ENCODE measurements at places on chromosomes 11 and 22.

DNA sequence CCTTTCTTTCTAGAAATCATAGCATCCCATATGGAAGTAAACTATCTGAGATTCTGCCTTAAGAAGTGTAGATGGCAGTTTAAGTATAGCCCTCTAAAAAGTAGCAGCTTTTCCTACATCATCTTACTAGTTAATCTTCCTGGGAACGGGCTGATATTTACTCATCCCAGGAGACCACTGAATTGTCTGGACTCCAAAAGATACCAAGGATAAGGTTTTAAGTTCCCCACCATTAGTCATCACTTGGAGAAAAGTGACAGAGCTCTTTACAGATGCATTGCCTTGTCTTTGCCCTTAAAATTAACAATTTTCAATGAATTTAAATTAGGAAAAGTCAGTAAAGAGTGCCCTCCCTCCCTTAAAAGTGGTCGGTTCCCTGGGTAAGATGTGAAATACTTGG lies 129.5 kb downstream of the MAML2 start:
- no peak for DNase-seq

GRCh38 chr11:134528453-134528852 lies 116.4 kb upstream of the B3GAT1 start:
- DNase-seq = no peak

- no peak for DNase-seq
Observed at GRCh38 chr11:47143322-47143721, 33.4 kb downstream of the ARFGAP2 start.

DNA sequence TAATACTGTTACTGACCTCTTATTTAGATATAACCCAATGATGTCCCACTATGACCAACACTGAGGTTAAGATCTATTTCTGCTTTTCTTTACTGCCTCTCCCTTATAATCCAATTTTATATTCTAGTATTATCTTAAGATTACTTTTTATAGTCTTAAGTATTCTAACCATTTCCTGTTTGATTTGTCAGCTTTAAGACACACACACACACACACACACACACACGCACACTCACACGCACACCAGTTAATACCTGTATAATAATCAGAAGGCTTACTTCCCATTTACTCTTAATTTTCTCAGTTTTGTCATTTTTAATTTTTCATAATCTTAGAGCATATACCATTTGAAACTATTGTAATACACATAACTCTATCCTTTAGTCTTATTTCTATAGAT lies 226.0 kb upstream of the C11orf87 start:
- DNase-seq = no peak

- no peak for DNase-seq
Observed at GRCh38 chr22:45793892-45794291, 122.3 kb downstream of the ATXN10 start.

- DNase-seq = no peak
Observed at GRCh38 chr11:131599285-131599684, 228.9 kb downstream of the NTM start.

GRCh38 chr11:73227571-73228211 lies 9.6 kb downstream of the P2RY2 start:
- no peak for DNase-seq

DNA sequence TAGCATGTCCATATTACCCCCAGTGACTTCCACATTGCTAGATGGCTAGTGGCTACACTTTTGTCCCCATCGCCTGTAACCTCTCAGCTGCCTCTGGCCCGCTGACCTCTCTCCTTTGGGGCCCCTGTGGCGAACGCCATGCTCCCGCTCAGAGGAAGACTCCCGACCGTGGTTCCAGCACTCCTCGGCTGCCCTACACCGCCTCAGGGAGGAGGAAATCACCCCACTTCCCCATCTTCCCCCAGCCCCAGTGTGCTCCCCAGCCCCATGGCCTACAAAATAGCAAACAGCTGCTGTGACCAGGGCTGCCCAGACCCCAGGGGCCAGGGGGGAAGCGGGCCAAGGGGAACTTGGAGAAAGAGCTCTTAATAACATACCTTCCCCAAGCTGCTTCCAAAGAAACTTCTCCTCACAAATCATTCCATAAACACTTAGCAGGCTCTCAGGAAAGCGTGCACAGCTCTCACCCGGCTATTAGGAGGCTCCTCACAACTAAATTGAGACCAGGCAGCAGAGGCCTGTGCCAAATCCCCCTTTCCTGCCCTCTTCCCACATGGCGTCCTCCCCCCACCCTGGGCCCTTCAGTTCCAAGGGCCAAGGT lies 63.5 kb upstream of the WNT11 start:
- no peak for DNase-seq

GRCh38 chr22:19448076-19448607 lies 631 bp upstream of the C22orf39 start:
- DNase-seq = no peak

DNA sequence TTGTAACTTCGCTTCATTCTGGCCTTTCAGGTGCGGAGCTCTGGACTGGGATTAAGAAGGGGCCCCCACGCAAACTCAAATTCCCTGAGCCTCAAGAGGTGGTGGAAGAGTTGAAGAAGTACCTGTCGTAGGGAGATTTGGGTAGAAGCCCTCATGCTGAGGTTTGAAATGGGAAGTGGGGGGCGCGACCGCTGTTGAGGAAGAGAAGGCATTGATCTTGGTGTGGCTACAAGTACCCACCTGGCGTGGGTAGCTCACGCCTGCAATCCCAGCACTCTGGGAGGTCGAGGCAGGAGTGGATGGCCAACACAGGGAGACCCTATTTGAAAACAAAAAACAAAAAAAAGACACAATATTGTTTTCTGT lies 779 bp downstream of the SELENOH start:
- no peak for DNase-seq

GRCh38 chr22:44155115-44155514 lies 25.6 kb upstream of the PARVG start:
- no peak for DNase-seq

DNA sequence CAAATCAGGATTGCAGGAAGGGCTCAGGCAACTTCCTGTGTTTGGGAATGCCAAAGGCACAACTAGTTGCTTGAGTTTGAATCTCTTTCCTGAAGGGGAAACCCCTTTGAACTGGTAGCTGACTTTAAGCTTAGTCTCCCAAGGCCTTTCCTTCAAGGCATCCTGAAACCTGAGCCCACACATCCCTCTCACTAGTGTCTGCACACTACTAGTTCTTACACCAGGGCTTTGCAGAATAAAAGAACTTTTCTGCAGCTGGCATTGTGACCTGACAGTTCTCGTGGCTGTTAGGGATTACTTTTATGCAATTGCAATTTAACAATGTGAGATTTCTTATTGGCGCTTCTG lies 95.4 kb downstream of the EXT2 start:
- no peak for DNase-seq

DNA sequence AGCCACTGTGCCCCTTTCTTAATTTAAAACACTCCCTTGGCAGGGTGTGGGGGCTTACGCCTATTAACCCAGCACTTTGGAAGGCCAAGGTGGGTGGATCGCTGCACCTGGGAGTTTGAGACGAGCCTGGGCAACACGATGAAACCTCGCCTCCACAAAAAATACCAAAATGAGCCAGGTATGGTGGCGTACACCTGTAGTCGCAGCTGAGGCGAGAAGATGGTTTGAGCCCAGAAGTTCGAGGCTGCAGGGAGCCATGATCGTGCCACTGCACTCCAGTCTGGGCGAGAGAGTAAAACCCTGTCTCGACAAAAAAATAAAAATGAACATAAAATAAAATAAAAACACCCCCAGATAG lies 45.0 kb downstream of the LINC01488 start:
- no peak for DNase-seq

DNA sequence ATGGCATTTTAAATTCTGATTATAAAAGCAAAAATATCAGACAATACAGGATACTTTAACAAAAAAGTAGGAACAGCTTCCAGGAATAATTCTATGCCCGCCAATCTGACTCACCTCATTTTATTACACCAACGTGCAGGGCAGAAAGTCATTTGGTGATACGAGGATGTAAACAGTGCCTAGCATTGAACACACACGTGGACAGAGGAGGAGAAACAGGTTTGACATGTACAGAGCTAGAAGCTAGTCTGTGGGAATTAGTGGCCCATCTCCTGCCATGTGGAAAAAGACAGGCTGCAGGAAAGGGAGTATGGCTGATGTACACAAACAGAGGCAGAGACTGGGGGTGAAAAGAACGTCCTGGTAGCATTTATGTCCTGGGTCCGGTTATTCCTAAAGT lies 9.0 kb upstream of the SPINDOC start:
- no peak for DNase-seq

DNA sequence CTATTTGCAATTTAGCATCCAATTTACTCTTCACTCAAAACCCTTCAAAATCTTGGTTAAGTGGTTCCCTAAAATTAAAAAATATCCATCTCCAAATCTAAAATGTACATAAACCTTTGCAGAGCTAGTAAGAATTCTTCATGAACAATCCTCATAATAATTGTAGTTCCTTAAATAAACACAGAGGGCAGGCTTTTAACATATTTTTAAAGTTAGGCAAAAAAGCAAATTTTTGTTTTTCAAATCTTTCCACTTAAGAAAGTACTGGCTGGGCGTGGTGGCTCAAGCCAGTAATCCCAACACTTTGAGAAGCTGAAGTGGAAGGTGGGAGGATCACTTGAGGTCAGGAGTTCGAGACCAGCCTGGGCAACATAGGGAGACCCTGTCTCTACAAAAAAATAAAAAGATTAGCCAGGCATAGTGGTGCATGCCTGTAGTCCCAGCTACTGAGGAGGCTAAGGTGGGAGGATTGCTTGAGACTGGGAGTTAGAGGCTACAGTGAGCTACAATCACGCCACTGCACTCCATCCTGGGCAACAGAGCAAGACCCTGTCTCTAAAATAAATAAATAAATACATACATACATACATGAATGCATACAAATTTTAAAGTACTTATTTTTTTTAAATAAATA lies 25.1 kb upstream of the PLAAT3 start:
- no peak for DNase-seq

- no peak for DNase-seq
Observed at GRCh38 chr22:50530877-50531545, 1.2 kb upstream of the TYMP start.

GRCh38 chr11:9626496-9627394 lies 37.1 kb upstream of the SWAP70 start:
- no peak for DNase-seq

- no peak for DNase-seq
Observed at GRCh38 chr11:66637557-66638176, 836 bp upstream of the RBM4 start.

GRCh38 chr11:116870054-116870453 lies 32.6 kb upstream of the APOA1 start:
- DNase-seq = no peak

DNA sequence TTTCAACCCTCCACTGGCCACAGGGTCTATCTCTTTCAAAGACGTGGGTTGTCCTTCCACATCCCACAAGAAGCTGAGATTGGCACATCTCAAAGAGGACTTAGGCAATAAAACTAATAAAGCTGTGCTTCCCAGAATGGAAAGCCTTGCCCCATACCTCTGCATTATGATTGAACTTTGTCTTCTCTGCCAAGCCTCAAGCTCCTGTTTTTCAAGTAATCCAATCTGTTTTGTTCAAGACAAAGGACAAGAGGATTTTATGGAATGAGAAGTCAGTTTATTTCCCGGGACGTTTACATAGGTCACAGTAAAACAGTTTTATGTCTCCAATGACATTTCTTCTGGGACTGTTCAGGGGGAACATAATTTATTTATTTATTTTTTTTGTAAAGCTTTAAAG lies 108.4 kb downstream of the GALNT18 start:
- no peak for DNase-seq

DNA sequence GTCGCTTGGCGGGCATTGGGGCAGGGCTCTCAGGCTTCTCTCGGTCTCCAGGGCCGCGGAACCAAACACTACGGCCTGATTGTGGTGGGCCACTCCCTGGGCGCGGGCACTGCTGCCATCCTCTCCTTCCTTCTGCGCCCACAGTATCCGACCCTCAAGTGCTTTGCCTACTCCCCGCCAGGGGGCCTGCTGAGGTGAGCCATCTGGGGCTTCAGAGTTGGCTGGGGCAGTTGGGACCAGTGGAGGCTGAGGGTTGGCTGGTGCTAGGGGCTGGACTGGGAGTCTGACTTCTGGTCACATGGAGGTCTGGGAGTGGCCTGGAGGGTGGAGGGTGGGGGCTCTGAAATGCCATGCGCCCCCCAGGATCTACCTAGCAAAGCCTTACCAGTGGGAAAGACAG lies 15.3 kb upstream of the MYRF start:
- no peak for DNase-seq

- no peak for DNase-seq
Observed at GRCh38 chr11:74135127-74135840, 35.5 kb downstream of the C2CD3 start.

- DNase-seq = no peak
Observed at GRCh38 chr11:19164230-19164855, 37.4 kb downstream of the CSRP3 start.

- no peak for DNase-seq
Observed at GRCh38 chr11:95059046-95059445, 7.7 kb upstream of the SRSF8 start.

- DNase-seq = no peak
Observed at GRCh38 chr11:64456509-64457320, 97.8 kb downstream of the RPS6KA4 start.

DNA sequence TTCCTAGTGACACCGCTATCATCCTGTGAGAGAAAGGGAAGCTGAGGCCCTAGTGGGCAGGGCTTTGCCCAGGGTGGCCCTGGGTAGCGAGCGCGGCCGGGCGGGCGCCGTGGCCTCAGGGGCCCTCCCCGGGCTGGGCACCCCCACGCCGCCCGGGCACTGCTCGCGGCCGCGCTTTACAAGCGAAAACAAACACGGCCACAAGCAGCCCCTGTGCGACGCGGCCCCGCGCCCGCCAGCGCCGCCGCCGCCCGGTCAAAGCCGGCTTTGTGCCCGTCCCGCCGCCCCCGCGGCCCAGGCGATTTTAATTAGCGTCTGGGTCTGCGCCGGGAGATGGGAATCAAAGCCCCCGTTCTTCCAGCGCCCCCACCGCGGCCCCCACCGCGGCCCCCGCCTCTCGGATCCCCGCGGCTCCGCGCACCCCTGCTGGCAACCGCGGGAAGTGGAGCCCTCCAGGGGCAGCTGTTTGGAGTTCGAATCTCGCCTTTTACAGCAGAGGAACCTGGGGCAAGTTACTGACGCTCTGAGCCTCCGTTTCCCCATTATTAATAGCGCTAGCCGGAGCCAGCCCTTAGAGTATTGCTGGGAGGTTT lies 47.9 kb downstream of the CHRDL2 start:
- peak; percentile 87 for DNase-seq

GRCh38 chr11:44256673-44257291 lies 53.2 kb downstream of the ALX4 start:
- no peak for DNase-seq

DNA sequence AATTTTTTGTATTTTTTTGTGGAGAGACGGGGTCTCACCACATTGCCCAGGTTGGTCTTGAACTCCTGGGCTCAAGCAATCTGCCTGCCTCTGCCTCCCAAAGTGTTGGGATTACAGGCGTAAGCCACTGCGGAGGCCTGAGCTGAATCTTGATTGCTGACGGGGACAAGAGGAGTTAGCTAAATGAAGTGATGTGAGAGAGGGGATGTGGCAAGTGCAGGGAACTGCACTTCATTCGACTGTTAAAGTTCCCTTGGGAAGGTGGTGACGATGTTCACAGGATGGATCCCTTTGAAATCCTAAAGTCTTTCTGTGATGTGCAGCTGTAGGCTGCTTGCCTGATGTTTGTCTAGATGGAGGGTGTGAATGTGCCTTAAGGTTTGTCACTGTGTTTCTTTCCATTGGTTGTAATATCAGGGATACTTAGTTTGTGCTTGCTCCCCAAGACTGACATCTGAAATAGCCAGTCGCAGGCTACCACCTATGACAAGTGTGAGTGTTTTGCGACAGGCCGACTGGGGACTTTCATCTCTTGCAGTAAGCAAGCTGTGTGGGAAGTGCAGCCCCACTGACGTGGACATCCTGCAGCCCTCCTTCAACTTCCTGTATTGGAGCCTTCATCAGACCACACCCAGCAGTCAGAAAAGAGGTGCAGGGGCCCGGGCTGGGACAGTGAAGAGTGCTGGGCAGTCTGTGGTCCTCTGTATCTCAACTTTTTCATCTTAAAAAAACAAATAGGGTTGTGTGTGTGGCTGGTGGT lies 19.6 kb upstream of the CCDC134 start:
- no peak for DNase-seq
